Body of pancreas (tissue), 4 donors: ENCODE measurements at places on chromosomes 16 and 17. TPM values are rescaled to one million over a fixed set of nuclear protein-coding genes. Genes with fewer than 3 reads are reported as not detected.

Gene PFAS
- 33.0 TPM for total RNA-seq

Gene HOXB8
- total RNA-seq = not detected

Gene ACSM3
- 65.9 TPM for total RNA-seq

Gene SIAH1
- total RNA-seq = 15.2 TPM
